ENCODE measurements at places on chromosomes 12 and 14.

DNA sequence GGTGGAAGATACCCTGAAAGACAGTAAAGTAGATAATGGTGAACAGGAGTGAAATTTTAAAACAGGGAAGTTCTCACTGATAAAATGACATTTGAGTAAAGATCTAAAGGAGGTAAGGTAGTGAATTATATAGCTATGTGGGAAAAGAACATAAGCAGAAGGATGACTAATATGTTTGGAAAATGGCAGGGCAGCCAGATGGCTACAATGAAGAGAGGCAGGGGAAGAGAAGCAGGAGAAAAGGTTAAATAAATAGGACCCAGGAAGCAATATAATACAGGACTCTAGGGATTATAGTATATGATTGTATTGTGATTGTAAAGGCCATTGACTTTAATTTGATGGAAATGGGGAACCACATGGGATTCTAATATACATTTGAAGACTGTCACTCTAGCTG lies 33.0 kb downstream of the SCFD1 start:
- DNase-seq = no peak

DNA sequence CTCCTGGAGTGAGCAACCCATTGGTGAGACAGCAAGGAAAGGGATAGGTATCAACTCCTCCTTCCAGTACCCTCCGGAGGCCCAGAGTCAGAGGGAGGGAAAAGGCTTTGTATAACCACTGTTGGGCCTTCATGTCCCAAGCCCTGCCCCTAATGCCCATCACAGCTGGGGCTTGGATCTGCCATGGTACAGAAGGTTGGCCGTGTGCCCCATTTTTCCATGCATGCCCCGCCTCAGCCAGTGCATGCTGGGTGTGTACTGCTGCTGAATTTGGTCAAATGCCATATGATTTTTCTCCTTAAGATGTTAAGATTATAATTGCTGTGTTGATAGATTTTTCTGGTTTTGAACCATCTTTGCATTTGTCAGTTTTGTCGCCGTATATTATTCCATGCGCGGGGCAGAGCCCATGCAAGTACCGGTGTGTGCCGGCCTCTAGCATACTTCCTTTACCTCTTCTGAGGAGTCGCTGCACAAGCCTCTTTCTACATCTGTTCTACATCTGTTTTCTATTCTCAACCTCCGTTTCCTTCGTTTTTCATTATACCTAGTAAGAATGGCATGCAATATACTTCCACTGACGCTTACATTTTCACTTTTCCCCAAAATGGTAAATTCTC lies 26.6 kb downstream of the PPP2R5C start:
- no peak for DNase-seq

DNA sequence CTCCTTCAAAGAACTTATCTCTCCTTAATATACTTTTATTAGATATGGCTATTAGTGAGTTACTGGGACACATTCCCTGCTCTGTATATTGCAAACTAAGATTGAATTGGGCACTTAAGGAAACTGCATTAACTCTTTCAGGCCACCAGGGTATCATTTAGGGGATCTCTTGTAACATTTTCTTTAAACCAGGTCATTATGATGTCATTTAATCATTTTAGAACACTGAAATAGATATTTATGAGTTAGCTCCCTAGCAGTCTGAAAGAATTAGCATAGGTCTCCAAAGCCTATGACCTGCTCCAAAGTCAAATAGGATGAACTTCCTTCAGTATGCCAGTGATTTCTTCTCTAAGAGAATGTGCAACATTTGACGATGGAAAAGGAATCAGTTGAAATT lies 506.9 kb downstream of the FOXG1 start:
- no peak for DNase-seq

DNA sequence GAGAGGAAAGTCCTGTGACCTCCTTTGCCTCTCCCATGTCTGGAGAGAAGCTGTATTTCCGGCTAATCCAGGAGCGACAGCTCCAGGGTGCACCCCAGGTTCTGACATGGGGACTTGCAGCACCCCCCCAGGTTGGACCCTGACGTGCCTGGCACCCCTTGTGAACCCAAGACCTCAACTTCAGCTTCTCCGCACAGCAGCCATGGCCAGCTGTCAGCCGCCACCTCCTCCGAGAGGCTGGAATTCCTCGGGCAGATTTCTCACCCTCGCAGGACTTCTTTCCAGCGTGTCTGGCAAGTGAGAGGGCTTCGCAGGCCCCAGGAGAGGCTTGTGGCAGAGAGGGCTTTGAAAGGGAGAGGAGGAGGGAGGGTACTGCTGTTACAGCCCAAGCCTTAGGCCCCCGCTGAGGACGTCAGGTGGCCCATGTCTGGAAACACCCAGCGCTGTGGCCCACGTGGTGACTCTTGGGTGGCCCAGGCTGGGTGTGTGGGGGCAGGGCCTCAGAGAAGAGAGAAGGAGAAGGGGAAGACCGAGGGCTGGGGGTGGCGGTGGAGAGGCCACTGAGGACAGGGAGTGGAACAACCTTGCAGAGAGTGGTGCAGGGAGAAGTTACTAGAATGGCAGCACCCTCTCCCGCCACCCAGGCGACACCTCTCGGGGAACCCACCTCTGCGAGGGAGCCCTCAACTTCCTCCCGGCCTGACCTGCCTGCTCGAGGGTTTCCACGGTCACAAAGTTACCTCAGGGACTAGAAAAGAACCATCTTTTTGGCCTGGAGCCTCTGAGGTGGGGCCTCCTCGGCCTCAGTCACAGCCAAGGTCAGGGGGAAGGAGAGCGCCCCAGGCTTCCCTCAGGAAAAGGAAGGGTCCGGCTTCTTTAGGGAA lies 11.7 kb upstream of the RPS6KL1 start:
- no peak for DNase-seq

All from spinal cord (tissue), 10 donors.